B cell (primary cell): ENCODE measurements at places on chromosomes 3 and 15.

DNA sequence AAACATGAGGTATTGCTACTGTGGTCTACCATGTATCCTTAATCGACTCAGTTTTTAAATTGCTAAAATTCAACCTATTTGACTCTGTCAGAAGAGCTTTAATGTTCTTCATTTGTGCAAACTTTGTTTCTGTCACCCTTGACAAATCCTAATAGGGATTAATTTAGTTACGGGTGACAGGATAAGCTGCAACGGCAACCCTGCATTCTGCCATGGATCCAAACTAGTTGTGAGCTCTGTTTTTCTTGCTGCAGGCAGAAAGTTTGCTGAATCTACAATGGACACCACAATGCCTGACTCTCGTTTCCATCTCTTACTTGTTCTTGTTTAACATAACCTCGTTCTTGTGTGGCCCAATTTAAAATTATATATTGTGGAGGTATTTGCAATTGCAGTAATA lies 352.3 kb downstream of the ROBO2 start:
- DNase-seq: no peak

DNA sequence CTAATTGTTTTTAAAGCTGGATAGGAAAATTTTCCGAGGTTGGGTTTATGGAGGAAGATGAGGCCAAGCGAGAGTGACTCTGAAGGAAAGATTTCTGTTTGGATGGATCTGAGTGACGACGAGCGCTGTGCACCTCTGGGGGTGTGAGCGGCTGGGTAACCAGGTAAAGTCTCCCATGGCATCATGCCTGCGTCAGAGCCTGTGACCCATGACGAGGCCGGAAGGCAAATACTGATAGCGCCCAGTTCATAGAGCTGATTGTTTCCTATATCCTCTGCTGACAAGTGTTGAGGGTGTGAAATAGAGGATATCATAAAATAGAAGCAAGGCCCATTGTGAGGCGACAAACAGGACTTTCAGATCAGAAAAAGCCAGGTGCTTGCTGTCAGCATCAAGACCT lies 33.7 kb upstream of the MAGEF1 start:
- DNase-seq: no peak

DNA sequence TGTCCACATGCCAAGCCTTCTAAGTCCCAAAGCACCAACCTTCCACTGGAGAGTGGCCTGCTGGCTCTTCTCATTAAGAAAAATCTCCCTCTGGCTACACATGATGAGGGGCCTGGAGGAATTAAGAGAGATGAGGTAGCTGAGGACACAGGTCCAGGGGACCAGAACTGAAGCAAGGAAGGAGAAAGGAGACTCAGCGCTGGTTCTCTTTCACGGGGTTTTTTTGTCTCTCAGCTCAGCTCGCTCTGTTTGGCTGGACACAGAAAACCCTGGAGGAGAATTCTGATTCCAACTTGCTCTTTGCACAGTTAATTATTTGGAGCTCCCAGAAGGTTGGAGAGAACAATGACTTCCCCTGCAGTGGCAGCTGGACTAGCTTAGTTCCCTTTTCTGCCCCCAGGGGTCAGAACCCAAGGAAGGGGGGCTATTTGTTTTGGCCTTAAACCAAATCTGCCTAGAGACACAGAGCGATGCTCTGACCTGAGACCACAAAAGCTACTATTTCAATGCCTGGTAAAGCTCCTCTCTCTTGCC lies 507.6 kb downstream of the FHIT start:
- no peak for DNase-seq

DNA sequence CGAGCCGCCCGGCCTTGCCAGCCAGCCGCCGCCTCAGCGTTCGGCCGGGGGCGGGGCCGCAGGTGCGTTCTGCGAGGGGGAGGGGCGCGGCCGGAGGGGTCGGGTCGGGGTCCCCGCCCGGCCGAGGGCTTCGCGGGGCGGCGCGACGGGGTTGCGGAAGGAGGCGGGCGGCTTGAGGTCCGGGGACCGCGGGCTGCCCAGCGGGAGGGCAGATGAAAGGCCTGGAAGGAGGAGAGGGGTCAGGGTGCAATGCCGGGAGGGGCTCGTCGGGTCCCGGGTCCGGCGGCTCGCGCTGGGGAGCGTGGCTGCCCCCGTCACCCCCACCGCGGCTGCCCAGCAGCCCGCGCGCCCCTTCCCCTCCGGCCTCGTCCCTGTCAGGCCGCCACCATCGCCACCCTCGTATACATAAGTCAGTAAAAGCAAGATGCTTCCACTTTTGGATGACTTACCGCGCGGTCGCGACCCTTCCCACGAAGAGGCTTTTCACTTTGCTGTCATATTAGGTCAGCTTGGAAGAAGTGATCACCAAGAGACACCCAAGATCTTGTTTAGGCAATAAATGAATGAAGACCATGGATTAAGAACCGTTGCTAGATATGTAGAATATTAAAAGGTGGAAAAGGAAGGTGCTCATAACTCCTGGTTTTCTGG lies 620 bp upstream of the ANP32A start:
- peak; percentile 55 for DNase-seq

GRCh38 chr3:100503448-100503847 lies 11.0 kb downstream of the TMEM45A start:
- no peak for DNase-seq

- no peak for DNase-seq
Measured at GRCh38 chr15:74024687-74025086, 30.2 kb downstream of the PML start.

- peak; percentile 80 for DNase-seq
Measured at GRCh38 chr3:15405448-15406050, 21.8 kb downstream of the METTL6 start.

DNA sequence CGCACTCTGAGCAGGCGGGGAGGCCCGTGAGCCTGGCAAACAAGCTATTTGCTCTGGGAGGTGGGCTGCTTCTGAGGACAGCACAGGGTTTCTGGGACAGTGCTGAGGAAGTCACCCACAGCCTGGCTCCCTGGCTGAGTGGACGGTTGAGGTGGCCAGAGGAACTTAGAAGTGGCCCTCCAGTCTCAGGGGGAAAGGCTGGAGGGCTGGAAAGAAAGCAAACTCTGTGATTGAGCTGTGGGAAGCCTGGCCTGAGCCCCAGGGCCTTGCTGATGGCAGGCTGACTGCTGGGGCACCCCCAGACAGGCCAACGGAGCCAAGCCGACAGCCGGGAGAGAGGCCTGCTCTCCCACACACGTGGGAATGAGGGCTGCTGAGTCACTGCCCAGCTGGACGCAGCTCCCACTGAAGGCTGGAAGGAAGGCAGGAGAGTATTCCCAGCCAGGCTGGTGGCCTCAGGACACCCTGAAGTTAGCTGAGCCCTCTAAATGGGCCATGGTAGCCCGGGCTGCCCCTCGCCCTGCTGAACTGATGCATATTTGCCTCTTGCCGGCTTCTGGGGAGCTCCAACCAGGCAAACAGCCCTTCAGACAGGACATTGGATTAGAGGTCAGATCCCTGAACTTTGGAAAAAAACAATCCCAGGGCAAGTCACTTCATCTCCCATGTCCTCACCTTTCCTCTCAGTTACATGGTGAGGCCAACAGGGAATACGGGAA lies 98.0 kb upstream of the TLE3 start:
- no peak for DNase-seq

DNA sequence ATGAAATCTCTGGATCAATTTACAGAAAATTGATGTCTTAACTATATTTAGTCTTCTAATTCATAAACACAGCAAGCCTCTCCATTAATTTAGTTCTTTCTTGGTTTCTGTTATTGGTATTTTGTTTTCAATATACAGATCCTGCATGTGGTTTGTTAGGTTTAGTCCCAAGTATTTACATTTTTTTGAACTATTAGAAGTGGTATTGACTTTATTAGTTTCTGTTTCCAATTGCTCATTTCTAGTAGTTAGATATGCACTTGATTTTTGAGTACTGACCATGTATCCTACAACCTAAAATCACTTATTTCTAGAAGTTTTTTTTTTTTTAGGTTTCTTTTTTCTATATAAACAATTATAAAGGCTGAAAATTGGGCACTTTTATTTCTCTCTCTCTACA lies 335.9 kb downstream of the CHST2 start:
- DNase-seq: no peak
